ENCODE measurements at places on chromosomes 7 and 10. TPM values are rescaled to one million over a fixed set of nuclear protein-coding genes. Genes with fewer than 3 reads are reported as not detected.
A peak's percentile ranks its signal among the peaks of the same experiment; 100 is the strongest.

- peaks cover 26% of the 10 kb centered on the region for H3K4me1 ChIP-seq
- H3K36me3 ChIP-seq: no peaks in the 10 kb centered on the region
- peak within 1 kb of the TSS; percentile 86 for H3K4me3 ChIP-seq
- peak within 1 kb of the TSS; percentile 92 for H3K27ac ChIP-seq
- peak; percentile 82 for DNase-seq
These were observed at the start of gene WASL for GRCh38 chr7:123748734-123749536. TSS of gene WASL (minus strand) at chr7:123749003. CDS start at chr7:123748734, 269 bp downstream.

DNA sequence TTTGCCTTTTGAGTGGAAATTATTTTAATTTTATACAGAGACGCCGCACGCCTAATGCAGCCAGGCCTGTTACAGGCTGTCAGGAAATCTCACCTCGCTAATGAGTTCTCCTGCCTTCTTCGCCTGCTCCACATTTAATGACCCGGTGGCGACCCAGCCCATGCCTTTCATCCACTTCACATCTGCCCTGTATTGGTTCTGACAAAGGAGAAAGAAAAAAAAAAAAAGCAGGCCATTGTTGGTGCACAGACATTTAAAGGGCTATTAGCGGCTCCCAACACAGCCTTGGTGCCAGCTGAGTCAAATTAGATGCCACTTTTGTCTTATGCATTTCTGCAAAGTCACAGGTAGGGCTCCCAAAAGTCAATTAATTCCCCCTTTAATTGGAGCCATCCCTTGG lies 43.3 kb downstream of the NRAP start:
- H3K36me3 ChIP-seq: no peaks in the 10 kb centered on the region
- no peak overlapping the region for H3K27ac ChIP-seq
- no peaks in the 10 kb centered on the region for H3K27me3 ChIP-seq
- no peak overlapping the region for H3K4me3 ChIP-seq
- DNase-seq: no peak

DNA sequence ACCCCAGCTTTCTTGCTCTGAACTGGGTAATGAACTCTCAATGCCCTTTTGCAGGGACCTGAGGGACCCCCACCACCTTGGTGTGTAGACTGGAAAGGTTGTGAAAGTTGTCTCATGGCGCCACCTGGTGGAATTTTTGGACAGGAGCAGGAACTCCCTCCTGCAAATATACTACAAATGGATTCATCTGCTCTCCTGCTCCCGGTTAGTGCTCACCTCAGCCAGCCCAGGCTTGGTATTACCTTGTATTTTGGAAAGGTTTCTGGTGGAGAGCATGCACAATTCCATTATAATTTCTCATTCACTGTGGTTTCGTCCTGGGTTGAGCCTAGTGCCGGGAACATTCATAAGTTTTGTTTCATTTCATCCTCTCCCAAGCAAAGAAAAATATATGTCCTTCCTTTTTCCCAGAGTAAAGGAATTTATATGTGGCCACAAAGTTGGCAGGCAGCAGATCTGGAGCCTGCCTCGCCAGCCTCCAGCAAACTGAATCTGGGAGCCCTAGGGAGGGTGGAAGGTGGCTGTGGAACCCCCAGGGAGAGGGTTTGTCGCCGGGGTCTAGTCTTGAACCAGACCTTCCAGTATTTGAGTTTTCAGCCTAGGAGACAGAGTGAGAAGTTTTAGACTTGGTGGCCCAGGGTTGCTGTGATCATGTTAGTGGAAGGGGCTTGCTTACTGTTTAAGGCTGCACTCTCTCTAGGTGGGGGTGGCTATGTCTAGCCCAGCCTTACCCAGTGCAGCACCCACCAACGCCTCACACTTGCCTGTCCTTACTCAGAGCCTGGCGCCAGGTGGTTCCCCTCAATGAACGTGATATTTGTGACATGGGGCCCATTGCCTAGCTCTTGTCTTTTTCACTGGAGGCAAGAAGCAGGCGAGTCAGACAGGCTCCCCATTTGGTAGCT lies 9.5 kb downstream of the FAM241B start:
- no peak overlapping the region for H3K27ac ChIP-seq
- H3K36me3 ChIP-seq: no peaks in the 10 kb centered on the region
- H3K4me1 ChIP-seq: no peaks in the 10 kb centered on the region
- DNase-seq: peak; percentile 37
- no peak overlapping the region for H3K4me3 ChIP-seq

GRCh38 chr7:300546-301290 lies 10.7 kb downstream of the FOXL3 start:
- no peak overlapping the region for H3K4me3 ChIP-seq
- H3K36me3 ChIP-seq: no peaks in the 10 kb centered on the region
- no peaks in the 10 kb centered on the region for H3K4me1 ChIP-seq
- H3K27ac ChIP-seq: no peak overlapping the region
- no peak for DNase-seq

DNA sequence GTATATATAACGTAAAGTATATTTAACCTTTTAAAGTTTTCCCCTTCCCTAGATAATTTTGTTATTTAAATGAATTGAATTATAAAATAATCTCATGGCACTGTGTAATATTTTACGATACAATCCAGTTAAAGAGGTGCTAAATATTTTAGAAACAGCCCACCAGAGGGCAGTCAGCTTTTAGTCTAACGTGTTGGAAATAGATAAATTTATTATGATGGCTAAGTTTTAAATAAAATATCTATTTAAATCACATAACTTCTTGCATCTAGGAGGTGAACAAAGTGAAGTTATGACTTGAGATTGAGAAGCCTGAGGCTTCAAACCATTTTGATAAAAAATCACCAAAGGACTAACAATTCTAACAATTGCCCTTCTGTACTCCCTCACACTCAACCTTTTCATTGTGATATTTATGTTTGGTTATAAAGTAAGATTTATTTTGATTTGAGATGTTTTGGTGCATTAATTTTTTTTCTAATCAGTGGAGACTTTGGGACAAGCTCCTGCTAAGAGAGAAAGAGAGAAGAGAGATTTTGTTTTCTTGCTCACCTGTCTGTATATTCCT lies 171.5 kb upstream of the SP4 start:
- no peaks in the 10 kb centered on the region for H3K36me3 ChIP-seq
- no peak overlapping the region for H3K4me3 ChIP-seq
- no peak overlapping the region for H3K27ac ChIP-seq
- no peaks in the 10 kb centered on the region for H3K4me1 ChIP-seq

DNA sequence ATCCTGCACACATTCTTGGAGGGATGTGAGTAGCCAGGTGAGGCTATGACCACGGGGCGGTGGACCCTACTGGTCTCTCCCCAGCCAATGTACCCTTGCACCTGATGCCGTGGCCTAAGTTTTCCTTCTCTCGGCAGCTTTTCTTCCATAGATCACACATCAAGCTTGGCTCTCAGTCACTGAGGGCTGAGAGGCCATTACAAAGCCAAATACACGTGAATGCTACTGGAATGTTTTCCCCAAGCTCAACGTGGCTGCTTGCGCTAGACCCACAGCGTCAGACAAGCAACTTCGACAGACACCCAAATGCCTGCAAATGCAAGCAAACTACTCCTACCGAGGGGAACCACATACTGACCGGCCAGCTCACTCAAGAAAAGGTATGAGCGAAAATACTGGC lies 83.1 kb downstream of the PRPF18 start:
- H3K36me3 ChIP-seq: no peaks in the 10 kb centered on the region
- H3K27me3 ChIP-seq: no peaks in the 10 kb centered on the region
- DNase-seq: no peak
- H3K27ac ChIP-seq: no peak overlapping the region
- H3K4me1 ChIP-seq: no peaks in the 10 kb centered on the region

- H3K4me3 ChIP-seq: no peak overlapping the region
- H3K27ac ChIP-seq: no peak overlapping the region
- DNase-seq: no peak
These were observed 13.2 kb upstream of the DNAJC12 start for GRCh38 chr10:67851186-67851585.

DNA sequence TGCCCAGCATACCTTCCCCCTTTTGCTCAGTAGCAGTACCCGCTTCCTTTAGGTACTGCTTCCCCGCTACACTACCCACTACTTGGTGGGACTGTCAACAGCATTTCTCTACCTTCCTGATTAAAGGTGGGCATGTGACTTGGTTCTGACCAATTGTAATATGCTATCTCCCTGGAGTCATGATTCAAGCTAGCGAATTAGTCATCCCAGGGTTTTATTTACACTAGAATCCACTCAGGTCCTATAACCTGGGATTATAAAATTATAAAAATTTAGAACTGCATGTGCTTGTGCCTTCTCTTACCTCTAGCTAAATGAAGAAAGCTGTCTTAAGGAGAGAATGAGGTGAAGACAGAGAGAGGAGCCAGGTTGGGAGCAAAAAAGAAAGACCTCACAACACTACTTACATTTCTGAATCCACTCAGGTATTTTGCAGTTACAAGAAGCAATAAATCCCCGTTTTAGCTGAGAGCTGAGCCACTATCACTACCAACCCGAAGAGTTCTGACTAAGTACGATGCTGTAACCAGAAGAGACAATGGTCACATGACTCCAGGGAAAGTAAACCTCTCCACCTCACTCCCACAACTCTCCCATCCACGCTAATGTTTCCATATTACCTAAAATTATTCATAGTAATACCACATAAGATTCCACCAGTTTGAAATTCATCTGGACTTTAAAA lies 9.7 kb downstream of the GBX1 start:
- no peaks in the 10 kb centered on the region for H3K27me3 ChIP-seq
- no peak for DNase-seq
- no peak overlapping the region for H3K4me3 ChIP-seq
- H3K27ac ChIP-seq: no peak overlapping the region
- no peaks in the 10 kb centered on the region for H3K36me3 ChIP-seq
- H3K4me1 ChIP-seq: no peaks in the 10 kb centered on the region

GRCh38 chr7:952548-953441 lies 1.7 kb downstream of the ADAP1 start:
- H3K27ac ChIP-seq: no peak overlapping the region
- H3K4me3 ChIP-seq: no peak overlapping the region
- no peak for DNase-seq
- H3K4me1 ChIP-seq: no peaks in the 10 kb centered on the region
- H3K36me3 ChIP-seq: no peaks in the 10 kb centered on the region

DNA sequence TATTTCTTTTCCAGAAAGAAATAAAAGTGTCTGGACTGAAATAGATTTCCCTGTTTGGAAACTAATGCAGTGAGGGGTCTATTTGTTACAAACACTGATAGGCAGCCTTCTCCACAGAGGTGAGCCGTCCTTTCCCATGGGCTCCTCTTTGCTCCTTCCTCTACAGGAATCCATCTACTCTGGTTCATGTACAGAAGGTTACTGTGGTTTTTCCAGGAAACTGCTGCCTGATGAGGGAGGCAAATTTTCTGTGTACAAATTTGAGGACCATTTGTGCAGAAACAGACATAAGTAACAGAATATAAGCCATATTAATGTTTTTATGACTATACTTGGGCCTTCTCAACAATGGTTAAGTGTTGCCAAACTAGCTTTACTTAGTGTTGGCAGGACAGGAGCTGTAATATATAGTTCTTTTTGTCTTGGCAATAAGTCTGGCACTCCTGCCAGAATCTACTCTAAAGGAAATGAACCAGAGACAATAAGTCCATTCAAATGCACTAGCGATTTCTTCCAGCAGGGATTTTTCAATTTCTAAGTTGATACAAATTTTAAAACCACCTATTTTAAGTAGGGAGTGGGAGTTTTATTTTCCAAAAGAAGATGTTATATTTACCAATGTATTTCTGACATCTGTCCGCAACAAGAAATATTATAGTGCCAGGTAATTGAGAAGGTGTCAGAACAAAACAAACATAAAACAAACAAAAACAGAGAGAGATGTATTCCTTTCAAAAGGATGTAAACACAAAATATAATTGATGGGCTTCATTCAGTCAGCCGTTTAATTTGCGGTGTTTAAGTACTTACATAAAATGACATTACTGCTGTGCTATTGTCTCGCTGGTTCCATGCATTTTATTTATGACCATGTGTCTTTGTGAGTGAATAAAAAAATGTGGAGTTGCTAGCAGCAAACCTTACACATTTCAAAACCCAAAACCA lies 91.0 kb upstream of the NFE2L3 start:
- no peaks in the 10 kb centered on the region for H3K4me1 ChIP-seq
- no peak for DNase-seq
- no peak overlapping the region for H3K4me3 ChIP-seq
- no peaks in the 10 kb centered on the region for H3K27me3 ChIP-seq

Gene FAM20C
- not detected for polyA plus RNA-seq
